Small intestine (tissue), 16 donors: ENCODE measurements at places on chromosomes 7 and 10. TPM values are rescaled to one million over a fixed set of nuclear protein-coding genes. Genes with fewer than 3 reads are reported as not detected.

NPC1L1 gene
- 108 TPM for polyA plus RNA-seq

ZFAND4 gene
- 3.1 TPM for polyA plus RNA-seq

TRPV5 gene
- not detected for polyA plus RNA-seq

DNA sequence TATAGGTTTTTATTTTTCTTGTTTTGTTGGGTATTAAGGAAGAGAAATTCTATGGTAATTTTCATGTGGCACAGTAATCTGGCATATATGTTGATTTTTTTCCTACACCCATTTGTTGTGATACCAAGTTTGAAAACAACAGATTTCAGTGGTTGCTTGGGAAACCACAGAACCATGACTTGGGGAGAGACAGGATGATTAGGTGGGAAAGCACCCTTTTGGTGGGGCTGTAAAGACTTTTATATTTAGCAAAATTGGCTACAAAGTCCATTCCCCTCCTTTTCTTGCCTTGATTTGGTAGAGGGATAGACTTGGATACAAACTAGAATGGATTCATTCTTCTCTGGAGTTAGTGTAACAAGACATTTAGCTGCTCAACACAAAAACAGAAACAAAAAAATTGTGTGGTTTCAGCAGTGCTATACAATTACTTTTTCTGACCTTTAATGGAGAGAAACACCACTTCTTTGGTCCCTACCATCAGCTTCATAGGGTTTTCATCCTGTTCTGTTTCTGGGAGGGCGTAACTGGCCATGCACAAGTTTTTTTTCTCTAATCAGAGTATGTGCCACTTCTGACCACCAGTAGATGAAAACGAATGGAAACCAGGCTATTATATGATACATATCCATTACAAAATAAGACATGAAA is 52.7 kb downstream of the FIGNL1 start:
- DNase-seq: no peak
